Left forelimb (tissue), 1 donor: ENCODE measurements at places on chromosomes 13 and 19.
A peak's percentile ranks its signal among the peaks of the same experiment; 100 is the strongest.

DNA sequence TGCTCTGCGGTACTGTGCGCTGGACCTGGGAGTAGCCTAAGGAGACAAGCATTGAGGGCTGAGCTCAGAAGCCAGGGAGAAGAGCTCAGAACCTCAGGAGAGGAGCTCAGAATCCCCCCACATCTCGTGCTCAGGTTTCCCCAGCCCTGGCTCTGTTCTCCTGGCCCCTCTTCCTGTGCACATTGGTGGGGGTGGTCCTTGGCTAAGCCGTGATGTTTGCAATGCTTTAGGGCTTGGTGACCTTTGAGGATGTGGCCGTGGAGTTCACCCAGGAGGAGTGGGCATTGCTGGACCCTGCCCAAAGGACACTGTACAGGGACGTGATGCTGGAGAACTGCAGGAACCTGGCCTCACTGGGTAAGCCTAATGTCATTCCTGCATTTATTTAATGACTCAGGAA lies 6.6 kb downstream of the ZNF557 start:
- no peak for DNase-seq

DNA sequence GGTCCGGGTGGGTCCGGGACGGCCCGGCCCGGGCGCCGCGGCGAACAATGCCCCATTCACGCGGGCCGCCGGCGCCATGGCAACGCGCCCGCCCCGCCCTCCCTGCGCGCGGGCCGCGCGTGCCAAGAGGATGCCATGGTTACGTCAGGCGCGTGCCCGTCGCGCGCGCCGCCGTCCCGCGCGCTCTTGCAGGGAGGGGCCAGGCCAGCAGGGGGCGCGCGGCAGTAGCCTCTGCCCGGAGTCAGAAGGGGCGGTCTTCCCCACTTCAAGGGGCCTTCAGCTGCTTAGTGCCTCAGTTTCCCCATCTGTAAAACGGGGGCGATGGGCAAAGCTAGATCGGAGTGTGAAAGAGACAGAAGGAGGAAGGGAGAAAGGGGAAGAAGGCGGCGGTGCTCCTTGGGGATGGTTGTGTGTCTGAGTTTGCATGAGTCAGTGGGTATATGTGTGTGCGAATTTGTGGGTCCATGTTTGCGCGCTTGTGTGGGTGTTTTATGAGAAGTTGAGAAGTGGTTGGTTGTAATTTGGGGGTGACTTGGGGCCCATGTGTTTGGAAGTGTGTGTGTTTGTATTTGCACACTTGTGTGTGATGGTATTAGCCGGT lies 11.6 kb upstream of the NFIX start:
- peak; percentile 87 for DNase-seq

DNA sequence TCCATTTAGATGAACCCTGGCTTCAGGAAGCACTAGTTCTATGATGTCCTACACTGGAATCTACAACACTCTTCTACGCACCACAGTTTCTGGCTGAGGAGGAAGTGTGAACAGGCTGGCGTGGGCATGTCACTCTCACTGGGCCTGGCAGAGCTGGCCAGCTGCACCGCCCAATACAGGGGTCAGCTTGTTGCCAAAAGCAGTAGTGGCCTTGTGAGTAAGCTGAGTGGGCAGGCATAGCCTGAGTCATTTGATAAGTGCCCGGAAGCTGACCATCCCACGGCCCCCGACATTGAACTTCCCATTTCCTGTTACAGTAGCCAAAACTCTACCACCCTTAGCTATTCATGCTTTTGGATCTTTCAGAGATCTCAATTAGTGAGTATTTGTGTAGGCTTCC lies 240.9 kb upstream of the SERP2 start:
- DNase-seq, result no peak

DNA sequence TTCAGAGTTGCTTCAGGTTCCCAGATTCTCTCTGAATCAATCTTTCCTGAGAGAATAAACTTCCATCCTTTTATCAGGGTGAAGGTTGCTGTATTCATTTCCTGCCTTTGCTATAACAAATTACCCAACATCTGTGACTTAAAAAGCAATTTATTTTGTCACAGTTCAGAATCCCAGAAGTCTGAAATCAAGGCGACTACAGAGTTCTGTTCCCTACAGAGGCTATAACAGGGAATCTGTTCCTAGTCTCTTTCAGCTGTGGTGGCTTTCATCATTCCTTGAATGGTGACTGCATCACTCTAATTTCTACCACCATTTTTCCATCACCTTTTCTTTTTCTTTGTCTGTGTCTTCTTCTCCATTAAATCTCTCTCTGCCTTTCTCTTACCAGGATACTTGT lies 459.3 kb upstream of the PRR20A start:
- DNase-seq, result no peak

DNA sequence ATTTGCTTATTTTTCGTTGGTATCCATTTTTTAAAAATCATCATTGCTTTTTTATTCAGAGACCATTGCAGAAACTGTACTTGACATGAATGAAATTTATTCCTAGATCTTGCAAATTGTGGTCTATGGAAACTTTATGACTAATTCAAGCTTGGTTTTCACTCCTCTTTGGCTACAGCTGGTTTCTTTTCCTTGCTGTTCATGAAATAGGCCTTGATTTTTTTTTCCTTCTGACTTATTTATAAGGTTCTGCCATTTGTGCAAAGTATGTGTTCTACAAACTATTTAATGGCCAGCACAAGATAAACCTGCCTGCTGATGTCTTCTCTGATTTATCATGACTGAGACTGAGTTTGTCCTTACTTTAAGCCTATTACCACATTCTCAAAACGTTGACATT lies 764.0 kb upstream of the SLITRK5 start:
- no peak for DNase-seq

GRCh38 chr13:49218493-49219051 lies 1.6 kb upstream of the MLNR start:
- no peak for DNase-seq

GRCh38 chr19:35013041-35013819 lies 13.1 kb downstream of the GRAMD1A start:
- DNase-seq, result peak; percentile 80

- no peak for DNase-seq
These were observed 12.1 kb downstream of the HNRNPUL1 start for GRCh38 chr19:41276231-41276630.

- no peak for DNase-seq
These were observed 630 bp downstream of the COQ8B start for GRCh38 chr19:40716031-40716481.

DNA sequence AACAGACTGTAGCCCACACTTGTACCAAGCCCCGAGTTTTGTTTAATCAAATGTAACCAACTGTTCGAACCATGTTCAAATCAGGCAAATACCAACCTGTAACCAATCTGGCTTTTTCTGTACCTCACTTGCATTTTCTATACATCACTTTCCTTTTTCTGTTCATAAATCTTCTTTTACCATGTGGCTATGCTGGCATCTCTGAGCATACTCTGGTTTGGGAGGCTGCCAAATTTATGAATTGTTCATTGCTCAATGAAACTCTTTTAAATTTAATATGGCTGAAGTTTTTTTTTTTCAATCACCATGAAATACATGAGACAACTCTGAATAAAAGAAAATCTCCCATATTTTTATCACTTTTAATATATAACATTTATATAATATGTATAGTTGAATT lies 256.1 kb downstream of the SLITRK6 start:
- no peak for DNase-seq

- no peak for DNase-seq
These were observed 198.8 kb downstream of the NBEA start for GRCh38 chr13:35140831-35141230.

DNA sequence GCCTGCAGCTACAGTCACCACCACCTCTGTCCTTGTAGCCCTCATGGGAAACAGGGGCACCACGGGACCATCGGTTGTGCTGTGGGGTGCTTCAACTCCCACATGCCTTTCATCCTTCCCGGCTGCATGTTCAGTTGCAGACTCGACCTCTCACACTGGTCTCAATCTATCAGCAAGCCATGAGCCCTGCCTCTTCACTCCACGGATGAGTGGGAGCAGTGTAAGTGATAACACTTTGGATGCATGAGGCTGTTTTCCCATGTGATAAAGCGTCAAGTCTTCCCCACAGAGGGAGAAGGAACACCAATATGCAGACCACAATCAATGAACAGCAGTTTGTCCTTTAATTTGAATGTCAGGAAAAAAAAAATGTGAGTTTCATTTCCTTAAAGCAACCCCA lies 12.2 kb downstream of the SERP2 start:
- DNase-seq, result no peak

DNA sequence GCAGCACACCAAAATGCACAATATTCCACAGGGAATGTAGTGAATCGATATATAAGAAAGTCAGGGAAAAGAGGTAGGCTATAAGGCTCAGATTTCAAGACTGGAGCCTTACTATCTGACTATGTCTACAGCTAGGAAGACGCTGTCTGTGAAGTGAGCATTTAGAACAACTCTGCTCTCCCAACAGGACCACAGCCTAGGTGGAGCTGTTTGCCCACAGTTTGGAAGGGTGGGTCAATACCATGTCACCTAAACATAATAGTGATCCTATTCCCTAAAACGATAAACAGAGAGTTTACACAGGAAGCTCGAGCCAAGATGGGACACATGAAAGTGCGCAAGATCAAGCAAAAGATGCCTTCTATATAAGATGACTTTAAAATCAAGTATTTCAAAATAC lies 2486.0 kb upstream of the PCDH20 start:
- no peak for DNase-seq

GRCh38 chr13:102035969-102036368 lies 365.9 kb downstream of the FGF14 start:
- DNase-seq, result no peak

GRCh38 chr19:55391702-55392615 lies 6.2 kb downstream of the RPL28 start:
- no peak for DNase-seq

DNA sequence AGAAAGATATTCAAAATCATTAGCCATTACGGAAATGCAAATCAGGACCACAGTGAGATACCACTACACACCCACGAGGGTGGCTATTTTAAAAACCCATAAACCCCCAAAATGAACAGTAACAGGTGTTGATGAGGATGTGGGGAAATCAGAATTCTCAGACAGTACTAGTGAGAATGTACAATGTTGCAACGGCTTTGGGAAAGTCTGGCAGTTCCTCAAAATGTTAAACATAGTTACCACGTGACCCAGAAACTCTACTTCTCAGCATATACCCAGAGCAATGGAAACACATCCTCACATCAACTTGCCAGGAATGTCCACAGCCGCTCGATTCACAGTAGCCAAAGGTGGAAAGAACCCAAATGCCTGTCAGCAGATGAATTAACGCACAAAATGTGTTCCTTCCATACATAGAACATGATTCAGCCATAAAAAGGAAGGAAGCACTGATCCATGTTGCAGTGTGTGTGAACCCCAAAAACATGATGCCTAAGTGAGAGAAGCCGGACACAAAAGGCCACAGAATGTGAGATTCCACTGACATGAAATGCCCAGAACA lies 7.0 kb downstream of the PLVAP start:
- DNase-seq, result no peak

DNA sequence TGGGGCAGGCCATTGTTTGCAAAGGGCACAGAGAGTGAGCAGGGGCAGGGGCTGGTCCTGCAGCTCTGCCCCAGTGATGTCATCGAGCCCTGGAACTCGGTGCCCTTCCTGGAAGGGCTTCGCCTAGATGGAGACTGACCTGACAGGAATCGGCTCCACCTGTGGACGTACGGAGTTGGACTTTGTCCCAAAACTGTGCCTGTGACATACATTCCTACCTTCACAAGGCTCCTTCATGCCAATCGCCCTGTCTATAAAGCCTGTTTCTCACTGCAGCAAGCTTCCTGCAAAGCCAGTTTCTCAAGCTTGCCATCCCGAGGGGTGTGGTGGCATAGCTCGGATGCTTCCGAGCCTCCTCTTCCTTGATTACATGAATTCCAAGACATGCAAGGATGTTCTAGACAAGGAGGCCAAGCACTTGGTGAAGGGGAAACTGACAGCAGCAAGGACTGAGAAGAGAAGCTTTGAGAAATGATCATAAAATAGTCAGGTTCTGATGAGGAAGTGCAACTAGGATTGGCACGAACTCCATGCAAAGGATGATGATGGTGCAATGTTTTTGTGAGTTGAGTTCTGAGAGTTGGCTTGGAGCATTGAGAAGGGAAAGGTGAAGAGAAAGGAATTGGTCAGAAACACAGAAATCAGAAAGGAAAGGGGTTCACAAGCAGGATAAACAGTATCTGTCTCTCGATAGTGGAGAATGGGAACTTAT lies 73.6 kb upstream of the STK24 start:
- DNase-seq, result no peak

DNA sequence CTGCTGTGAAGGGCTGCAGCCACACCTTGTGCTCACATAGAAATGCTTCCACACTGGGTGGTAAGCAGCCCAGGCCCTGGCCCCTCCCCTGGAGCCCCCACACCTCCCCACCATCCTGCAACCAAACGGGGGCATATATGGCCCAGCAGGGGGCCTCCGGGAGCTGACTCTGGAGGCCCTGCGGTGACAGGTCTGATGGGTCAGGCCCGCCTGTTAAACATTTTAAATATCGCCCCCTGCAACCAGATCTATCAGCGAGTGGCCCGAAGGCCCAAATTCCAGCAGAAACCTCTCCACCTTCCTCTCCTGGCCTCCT lies 48.0 kb upstream of the KATNAL1 start:
- no peak for DNase-seq

- no peak for DNase-seq
These were observed 81.4 kb downstream of the ALOX5AP start for GRCh38 chr13:30816736-30817135.

GRCh38 chr19:35134601-35135242 lies at the start of gene LGI4:
TSS of gene LGI4 (minus strand) at chr19:35135059. CDS start at chr19:35134680, 379 bp downstream.
- no peak for DNase-seq

DNA sequence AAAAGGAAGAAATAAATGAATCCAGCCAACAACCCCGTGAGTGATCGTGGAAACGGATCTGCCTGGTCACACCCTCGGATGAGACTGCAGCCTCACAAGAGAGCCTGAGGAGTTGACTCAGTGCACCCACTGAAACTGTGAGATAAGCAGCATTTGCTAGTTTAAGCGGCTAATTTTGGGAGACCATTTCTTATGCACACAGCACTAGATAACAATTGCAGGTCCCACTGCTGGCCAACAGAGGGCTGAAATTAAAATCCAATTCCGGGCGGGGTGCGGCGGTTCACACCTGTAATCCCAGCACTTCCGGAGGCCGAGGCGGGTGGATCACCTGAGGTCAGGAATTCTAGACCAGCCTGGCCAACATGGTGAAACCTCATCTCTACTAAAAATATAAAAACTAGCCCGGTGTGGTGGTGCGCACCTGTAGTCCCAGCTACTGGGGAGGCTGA lies 3.6 kb downstream of the UQCR11 start:
- no peak for DNase-seq

GRCh38 chr19:2050349-2050990 lies 574 bp downstream of the MKNK2 start:
- DNase-seq, result no peak

GRCh38 chr13:93951951-93952350 lies 527.5 kb downstream of the DCT start:
- no peak for DNase-seq

DNA sequence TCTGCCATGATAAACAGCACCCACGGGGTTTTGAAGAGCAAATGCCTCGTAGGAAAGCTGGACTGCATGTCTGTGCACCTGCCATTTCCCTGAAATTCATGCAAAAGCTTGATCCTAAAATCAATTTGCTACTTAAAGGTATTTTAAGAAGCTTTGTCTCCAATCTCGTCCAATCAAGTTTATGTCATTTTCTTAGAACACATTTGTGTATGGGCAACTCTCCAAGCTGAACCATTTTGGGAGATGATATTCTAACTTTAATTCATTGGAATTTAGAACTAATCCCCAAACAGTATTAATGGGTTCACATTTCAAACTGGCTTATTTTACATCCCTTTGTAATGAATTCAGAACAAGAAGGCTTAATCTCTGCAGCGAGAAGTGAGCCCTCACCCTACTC lies 822 bp downstream of the ADPRHL1 start:
- no peak for DNase-seq

- DNase-seq, result no peak
These were observed 17.4 kb downstream of the ZNF579 start for GRCh38 chr19:55563261-55563690.

- no peak for DNase-seq
These were observed 58.6 kb upstream of the WDFY2 start for GRCh38 chr13:51525567-51526167.
